ENCODE measurements at places on chromosomes 3 and 15. TPM values are rescaled to one million over a fixed set of nuclear protein-coding genes. Genes with fewer than 3 reads are reported as not detected.

CD80 gene
- total RNA-seq: not detected

TRIM42 gene
- not detected for total RNA-seq

DNA sequence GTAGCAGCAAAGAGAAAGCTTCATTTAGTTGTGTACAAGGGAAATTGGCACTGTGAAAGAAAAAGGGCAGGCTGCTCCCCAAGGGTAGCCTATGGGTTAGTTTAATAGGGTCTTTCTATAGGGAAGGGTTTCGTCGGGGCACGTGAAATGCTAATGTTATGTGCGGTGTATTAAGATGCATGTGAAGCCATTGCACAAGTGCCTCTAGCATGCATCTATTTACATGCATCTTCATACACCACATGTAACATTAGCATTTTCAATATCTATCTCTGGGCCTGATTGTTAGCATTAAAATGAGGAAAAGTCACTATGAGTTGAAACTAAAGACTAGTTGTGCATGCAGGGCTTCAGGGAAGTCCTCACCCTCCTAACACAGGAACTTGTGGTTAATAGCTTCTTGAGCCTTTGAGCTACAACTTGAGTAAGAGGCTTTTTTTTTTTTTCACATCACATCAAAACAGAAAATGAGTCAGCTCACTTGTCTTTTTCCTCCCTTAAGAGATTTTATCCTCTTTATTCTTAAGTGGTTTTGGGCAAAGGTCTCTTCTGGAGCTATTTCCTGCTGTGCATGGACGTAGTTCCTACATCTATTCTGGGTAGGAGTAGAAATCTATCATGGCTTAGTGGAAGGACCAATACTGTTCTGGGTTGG, 613.4 kb downstream of the ZPLD1 start:
- DNase-seq: no peak

- no peak for DNase-seq
Measured at GRCh38 chr3:74053970-74054516, 429.3 kb upstream of the PDZRN3 start.

Measured in HFFc6 (cell line).